Stimulated activated naive B cell treated with anti-CD40 and anti-IgM and Interleukin-4, amounts not matched to agents 10 μg/mL and 1 μg/mL and 100 μg/mL, for 72 hours (primary cell): ENCODE measurements at places on chromosomes 6 and 20.

DNA sequence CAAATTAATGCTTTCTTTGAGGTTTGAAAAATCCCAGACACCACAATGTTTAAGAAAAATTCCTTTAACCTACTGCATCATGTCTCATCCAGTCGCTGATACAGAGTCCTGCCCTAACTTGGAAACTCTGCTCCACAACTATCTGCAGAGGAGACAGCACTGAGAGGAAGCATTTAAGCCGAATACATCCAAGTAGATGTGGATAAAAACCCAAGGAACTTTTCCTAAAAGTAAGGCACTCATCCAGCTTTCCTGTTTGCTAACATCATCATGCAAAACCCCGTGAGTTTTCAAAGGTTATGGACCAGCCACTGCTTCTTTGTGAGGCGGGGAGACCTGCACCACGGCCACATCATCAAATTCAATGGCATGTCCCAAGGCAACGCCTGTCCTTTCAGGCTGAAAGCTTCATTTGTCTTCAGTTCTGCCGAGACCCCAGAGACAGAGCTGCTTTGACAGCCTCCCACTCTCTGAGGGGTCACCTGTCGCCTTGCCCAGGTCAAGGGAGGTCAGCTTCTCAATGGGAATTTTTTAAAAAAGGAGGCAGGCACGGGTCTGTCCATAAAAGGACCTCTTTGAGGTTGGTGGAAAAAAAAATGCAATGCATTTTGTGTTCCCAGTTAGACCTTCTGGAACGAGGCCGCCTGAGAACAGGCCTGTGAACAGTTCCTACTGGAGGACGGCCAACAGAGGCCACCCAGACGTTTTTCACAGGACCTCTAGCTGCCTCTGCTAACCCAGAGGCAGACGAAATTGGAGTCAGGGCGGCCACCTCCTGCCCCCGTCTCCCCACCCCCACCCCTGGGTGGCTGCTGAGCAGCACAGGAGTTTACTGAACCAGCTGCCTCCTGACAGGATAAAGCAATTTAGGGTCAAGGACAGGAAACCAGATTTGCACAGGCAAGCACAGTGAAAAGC is 142.5 kb upstream of the HDDC2 start:
- H3K4me3 ChIP-seq, result no peak overlapping the region
- no peaks in the 10 kb centered on the region for H3K4me1 ChIP-seq
- no peak for DNase-seq
- H3K36me3 ChIP-seq, result no peaks in the 10 kb centered on the region
- H3K27ac ChIP-seq, result no peak overlapping the region
- H3K27me3 ChIP-seq, result no peaks in the 10 kb centered on the region

DNA sequence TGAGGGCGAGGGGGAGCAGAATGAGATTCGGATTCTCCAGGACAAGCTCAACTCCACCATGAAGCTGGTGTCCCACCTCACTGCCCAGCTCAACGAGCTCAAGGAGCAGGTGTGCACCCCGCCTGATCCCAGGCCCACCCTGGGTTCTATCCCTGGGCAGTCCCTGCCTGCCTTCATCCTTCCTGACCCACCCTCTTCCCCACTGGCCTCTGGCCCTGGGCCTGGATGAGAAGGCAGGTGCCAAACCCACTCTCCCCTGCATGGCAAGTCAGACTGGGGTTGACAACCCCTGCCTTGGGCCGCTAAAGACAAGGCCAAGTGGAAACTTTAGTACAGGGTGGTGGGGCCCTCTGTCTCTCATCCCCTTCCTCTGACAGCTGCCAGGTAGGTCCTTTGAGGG is 16.5 kb downstream of the UQCC2 start:
- peaks cover 42% of the 10 kb centered on the region for H3K36me3 ChIP-seq
- no peak for DNase-seq
- H3K4me3 ChIP-seq, result peak overlapping the region; percentile 11
- peak overlapping the region; percentile 92 for H3K27ac ChIP-seq

- H3K4me1 ChIP-seq, result no peaks in the 10 kb centered on the region
- no peaks in the 10 kb centered on the region for H3K36me3 ChIP-seq
- H3K27me3 ChIP-seq, result peaks cover 25% of the 10 kb centered on the region
These were observed 55.7 kb upstream of the FRMD1 start for GRCh38 chr6:168134560-168135201.

DNA sequence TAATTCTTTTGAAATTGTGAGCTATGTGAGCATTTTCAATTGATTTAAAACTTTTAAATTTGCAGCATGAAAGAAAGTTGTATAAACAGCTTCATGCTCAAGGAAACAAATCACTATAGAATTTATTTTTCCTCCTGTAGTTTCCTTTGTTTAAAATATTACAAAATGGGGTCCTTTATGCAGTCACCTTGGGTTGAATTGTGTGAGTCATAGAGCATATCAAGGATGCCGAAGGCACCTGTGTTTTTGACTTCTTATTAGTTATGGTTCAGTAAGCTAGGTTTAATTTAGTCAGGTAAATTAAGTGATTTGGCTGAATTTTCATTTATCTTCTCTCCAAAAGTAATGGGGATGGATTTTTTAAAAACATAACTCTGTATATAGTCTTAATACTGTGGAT is 96.8 kb downstream of the BCKDHB start:
- no peak overlapping the region for H3K4me3 ChIP-seq
- H3K36me3 ChIP-seq, result peaks cover 27% of the 10 kb centered on the region
- no peak for DNase-seq
- H3K27ac ChIP-seq, result no peak overlapping the region
- no peaks in the 10 kb centered on the region for H3K27me3 ChIP-seq

DNA sequence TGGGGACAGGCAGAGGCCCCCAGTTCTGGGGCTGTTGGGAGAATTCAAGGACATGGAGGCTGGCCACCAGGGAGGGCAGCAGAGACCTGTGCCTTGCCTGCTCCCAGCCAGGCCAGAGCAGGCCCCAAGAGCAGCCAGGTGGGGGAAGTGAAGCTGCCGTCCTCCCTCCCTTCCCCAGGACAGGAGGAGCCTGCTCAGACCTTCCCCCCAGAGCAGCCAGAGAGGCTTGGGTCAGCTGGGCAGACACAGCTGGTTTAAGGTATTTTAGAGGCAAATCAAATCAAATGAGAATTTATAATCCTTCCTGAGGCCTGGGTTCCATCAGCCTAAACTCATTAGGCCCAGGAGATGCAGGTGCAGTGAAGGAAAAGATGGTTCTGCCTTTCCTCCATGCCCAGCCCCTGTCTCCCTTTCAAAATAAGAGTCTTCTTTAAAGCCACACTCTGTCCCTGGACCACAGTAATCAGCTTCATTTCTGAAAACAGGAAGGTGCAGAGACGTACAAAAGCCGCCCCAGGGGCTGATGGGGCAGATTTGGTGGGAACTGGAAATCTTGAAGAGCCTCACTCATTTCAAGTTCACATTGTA is 21.7 kb downstream of the BMP7 start:
- no peaks in the 10 kb centered on the region for H3K4me1 ChIP-seq
- H3K36me3 ChIP-seq, result peaks cover 3% of the 10 kb centered on the region
- no peak overlapping the region for H3K27ac ChIP-seq
- DNase-seq, result no peak

DNA sequence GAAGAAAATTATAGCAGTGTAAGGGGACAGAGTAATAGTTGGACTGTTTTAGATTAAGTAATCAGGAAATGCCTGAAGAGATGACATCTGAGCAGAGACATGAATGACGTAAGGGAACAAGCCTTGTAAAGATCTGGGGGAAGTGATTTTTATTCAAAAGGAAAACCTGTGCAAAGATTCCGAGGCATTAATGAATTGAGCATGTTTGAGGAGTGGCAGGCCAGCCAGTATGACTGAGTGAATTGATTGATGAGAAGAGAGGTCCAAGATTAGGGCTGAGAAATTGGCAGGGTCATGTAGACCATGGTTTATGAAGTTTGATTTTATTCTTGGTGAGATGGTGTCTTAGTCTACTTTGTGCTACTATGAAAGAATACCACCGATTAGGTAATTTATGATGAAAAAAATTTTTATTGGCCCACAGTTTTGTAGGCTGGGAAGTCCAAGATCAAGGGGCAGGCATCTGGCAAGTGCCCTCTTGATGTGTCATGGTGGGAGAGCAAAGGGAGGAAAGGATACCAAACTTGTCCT is 95.1 kb downstream of the LIN28B start:
- peaks cover 16% of the 10 kb centered on the region for H3K27me3 ChIP-seq
- no peak for DNase-seq
- H3K27ac ChIP-seq, result no peak overlapping the region
- no peaks in the 10 kb centered on the region for H3K36me3 ChIP-seq

- no peak for DNase-seq
- H3K4me1 ChIP-seq, result no peaks in the 10 kb centered on the region
- peaks cover 15% of the 10 kb centered on the region for H3K27me3 ChIP-seq
- H3K36me3 ChIP-seq, result no peaks in the 10 kb centered on the region
- no peak overlapping the region for H3K4me3 ChIP-seq
These were observed 183.9 kb downstream of the DLL1 start for GRCh38 chr6:170106906-170107525.

DNA sequence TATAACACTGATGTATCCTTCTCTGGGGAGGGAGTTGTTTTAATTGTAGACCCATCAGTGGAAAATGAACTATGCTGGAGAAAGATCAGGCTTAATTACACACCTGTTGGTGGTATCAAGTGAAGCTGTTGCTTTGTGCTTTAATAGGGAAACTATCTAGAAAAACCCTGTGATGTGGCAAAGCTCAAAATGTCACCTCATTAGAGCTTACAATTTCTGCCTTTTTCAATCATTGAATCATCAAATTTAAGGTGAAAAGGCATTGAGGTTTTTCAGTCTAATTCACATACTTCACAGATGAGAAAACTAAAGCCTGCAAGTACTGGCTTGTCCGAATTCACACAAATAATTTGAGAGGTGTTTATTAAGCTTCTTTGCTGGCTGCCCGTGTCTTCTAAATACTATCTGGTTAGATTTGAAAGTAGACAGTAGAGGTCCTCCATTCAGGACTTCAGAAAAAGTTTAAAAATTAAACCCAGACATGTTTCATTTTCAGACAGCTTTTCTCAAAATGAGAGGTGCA is 143.3 kb upstream of the MAP3K7 start:
- H3K4me1 ChIP-seq, result no peaks in the 10 kb centered on the region
- no peaks in the 10 kb centered on the region for H3K27me3 ChIP-seq
- no peaks in the 10 kb centered on the region for H3K36me3 ChIP-seq
- H3K27ac ChIP-seq, result no peak overlapping the region

GRCh38 chr6:39696986-39697788 is 28.0 kb downstream of the KIF6 start:
- peaks cover 13% of the 10 kb centered on the region for H3K27me3 ChIP-seq
- no peaks in the 10 kb centered on the region for H3K36me3 ChIP-seq
- peak overlapping the region; percentile 89 for H3K27ac ChIP-seq
- DNase-seq, result no peak
- no peak overlapping the region for H3K4me3 ChIP-seq

- H3K4me1 ChIP-seq, result no peaks in the 10 kb centered on the region
- no peaks in the 10 kb centered on the region for H3K27me3 ChIP-seq
- H3K36me3 ChIP-seq, result peaks cover 23% of the 10 kb centered on the region
- no peak for DNase-seq
- no peak overlapping the region for H3K4me3 ChIP-seq
- no peak overlapping the region for H3K27ac ChIP-seq
These were observed 16.7 kb upstream of the DEF6 start for GRCh38 chr6:35280903-35281302.

DNA sequence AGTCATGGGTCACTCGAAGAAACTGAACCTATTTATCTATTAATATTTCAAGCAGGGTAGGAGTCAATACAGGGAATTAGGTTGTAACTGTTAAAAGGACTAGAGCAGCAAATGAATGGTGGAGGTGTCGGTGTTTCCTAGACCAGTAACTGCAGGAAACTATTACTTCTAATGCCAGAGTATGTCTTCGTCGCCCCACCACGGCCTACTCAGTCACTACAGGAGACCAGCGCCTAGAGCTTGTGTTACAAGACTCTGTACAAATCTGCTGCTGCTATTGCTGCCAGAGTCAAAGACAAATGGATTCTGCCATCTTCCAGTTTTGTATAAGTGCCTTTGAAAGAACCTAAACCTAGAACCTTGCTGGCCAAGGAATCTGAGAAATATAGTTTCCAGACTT is 343.9 kb downstream of the SOX4 start:
- DNase-seq, result no peak
- H3K36me3 ChIP-seq, result no peaks in the 10 kb centered on the region
- no peak overlapping the region for H3K4me3 ChIP-seq
- no peak overlapping the region for H3K27ac ChIP-seq

DNA sequence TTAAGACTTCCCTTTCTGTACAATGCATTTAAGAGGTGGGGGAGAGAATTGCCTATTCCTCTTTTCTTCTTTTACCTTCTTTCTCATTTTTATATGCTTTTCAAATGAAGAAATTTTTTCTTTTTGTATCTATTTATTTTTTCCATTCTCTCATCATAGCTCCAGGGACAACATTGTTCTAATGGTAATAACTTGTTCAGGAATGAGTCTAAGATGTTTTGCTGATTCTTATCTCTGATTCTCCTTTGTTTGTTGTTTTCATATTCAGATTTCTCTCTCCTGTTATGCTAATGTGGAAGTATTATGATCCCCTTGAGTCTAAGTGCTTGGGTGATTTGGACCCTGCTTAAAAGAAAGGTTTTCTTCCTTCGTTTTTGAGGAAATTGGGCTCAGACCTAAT is 451.6 kb downstream of the CDKAL1 start:
- H3K4me1 ChIP-seq, result no peaks in the 10 kb centered on the region
- no peak overlapping the region for H3K27ac ChIP-seq
- H3K27me3 ChIP-seq, result no peaks in the 10 kb centered on the region
- H3K4me3 ChIP-seq, result no peak overlapping the region
- peaks cover 21% of the 10 kb centered on the region for H3K36me3 ChIP-seq

DNA sequence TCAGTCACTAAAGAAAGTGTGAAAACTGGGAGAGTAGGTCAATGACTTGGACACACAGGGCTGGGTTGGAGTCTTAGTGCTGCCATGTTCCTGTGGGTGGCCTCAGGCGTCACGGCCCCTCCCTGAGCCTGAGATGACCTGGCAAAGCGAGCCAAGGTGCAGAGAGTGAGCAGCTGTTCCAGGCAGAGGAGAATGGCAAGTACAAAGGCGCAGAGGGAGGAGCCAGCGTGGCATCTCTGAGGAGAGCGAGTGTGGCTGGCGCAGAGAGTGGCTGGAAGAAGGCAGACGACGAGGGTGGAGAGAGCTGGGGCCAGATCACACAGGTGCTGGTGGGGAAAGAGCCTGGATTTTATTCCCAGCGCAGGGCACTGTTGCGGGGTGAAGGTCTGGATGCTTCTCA is 20.6 kb upstream of the CHMP4B start:
- H3K4me1 ChIP-seq, result peaks cover 14% of the 10 kb centered on the region
- H3K27ac ChIP-seq, result no peak overlapping the region
- no peak overlapping the region for H3K4me3 ChIP-seq
- H3K36me3 ChIP-seq, result peaks cover 26% of the 10 kb centered on the region
- H3K27me3 ChIP-seq, result no peaks in the 10 kb centered on the region

- no peaks in the 10 kb centered on the region for H3K36me3 ChIP-seq
- H3K27me3 ChIP-seq, result peaks cover 36% of the 10 kb centered on the region
- no peak overlapping the region for H3K27ac ChIP-seq
These were observed 142.3 kb downstream of the LY86 start for GRCh38 chr6:6730831-6731230.

GRCh38 chr6:75843396-75843795 is 94.4 kb downstream of the MYO6 start:
- no peak for DNase-seq
- H3K4me3 ChIP-seq, result no peak overlapping the region
- H3K27me3 ChIP-seq, result peaks cover 7% of the 10 kb centered on the region
- H3K36me3 ChIP-seq, result no peaks in the 10 kb centered on the region
- no peak overlapping the region for H3K27ac ChIP-seq
